Hematopoietic multipotent progenitor cell (in vitro differentiated cells): ENCODE measurements at places on chromosomes 5 and 9.

DNA sequence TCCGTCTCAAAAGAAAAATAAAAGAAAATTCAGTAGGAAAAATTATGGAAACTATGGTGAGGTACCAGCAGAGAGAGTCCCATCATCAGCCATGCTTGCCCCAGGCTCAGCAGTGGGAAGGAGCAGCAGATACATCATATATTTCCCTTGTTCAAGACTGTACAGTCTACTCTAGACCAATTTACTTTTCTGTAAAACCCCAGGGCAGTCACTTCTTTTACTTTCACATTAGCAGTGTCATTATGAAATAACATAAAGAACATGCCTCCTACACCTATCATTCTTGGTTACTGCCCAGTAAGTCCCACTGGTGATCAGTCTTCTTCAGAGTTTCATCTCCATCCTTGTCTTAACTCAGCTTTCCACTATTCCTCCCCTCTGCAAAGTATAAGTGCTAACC is 1145.0 kb downstream of the MAT2B start:
- DNase-seq = no peak

DNA sequence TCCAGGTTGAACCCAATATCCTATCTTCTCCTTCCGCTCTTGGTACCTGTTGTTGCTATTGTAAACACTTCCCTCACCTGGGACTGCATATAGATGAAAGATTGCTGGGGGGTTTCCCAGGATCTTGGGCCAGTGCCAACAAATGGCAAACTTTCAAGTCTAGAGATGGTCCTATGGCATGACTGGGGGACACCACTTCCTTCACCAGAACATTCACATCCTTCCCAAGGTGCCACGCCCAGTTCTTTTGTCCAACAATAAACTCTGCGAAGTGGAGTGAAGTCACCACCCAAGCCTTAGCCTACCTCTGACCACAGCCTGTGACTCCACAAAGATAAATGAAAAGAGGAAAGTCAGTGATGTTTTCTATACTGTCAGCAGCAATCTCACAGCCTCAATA is 34.4 kb downstream of the DOCK8 start:
- peak; percentile 26 for DNase-seq

- DNase-seq = no peak
These were observed 417.7 kb upstream of the POU5F2 start for GRCh38 chr5:94159144-94159543.

DNA sequence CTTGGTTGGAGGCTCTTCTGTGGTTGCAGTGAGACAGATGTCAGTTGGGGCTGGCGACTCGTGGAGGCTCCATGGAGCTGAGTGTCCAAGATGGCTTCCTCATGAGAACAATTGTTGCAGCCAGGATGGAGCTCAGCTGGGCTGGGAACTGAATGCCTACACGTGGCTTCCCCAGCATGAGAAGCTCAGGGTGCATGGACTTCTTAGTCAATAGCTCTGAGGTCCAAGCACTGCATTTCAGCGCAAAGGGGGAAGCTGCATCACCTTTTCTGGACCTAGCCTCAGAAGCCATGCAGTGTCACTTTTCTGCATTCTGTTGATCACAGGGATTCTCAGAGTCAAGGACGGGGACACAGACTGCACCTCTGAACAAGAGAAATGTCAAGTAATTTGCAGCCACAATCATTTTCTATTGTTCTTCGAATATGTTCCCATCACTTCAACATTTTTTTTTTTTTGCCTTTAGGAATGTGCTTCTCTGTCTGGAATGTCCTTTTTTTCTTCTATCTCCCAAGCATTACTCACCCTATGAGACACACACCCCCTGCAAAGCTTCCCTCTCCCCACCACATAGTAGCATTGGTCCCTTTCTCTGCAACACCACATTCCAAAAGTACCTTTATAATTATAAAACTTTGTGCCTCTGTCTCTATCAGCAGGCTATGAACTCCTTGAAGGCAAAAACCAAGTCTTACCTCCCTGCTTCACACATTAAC is 57.5 kb upstream of the STK32A start:
- DNase-seq = no peak

GRCh38 chr9:93083592-93084470 is 12.2 kb upstream of the CARD19 start:
- DNase-seq = no peak

DNA sequence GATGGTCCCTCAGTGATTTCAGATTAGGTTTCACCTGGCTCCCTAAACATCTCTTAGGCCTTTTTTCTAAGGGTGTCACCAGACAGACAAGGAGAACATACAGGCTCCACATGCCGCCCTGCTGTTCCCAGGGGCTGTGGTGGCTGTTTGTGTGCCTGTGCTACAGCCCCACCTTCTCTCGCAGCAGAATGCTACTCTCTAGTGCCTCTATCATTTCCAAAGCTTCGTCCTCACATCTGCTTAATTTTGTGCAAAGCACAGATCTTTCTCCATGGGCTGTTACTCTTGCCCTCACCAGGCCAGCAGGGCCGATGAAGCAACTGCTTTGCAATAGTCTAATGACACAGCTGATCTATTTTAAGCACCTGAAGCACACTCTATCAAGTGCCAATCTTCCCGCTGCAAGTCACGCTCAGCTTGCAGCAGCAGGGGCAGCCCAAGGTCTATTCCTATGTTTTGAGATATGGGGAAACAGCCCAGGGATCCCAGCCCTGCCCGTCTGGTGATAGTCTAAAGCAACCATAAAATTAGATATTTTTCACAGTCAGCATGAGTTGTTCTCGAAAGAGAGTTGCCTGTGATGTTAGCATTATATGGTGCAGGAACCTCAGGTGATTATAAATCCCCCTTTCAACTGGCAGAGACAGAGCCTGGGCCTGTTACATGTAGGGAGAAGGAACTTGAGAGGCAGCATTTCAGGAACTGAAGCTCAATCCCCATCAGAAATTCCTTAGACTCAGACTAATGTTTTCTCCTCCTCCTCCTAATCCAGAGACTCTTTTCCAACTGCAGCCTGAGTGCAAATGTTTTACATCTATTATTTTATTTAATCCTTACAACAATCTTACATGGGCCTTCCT is 12.7 kb downstream of the ABLIM3 start:
- no peak for DNase-seq

DNA sequence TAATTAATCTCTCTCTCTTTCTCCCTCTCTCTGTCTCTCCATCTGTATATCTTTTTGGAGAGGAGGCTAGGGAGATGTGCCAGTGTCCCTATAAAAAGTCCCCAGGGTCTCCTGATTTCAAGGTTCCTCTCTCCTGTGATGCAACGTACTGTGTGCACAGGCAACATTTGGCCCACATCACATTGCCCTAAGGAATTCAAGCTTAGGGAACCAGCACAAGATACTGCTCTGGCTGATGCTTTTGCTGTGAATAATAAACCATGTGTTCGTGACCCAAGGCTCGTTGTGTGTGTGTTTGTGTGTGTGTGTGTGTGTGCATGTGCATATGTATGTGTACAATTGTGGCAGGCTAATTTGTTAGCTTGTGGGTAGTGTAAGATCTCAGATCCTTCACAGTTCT is 9.7 kb downstream of the SPATA9 start:
- DNase-seq = no peak
